Fibroblast of lung (primary cell): ENCODE measurements at places on chromosomes 2 and 18. TPM values are rescaled to one million over a fixed set of nuclear protein-coding genes. Genes with fewer than 3 reads are reported as not detected.
A peak's percentile ranks its signal among the peaks of the same experiment; 100 is the strongest.

DNA sequence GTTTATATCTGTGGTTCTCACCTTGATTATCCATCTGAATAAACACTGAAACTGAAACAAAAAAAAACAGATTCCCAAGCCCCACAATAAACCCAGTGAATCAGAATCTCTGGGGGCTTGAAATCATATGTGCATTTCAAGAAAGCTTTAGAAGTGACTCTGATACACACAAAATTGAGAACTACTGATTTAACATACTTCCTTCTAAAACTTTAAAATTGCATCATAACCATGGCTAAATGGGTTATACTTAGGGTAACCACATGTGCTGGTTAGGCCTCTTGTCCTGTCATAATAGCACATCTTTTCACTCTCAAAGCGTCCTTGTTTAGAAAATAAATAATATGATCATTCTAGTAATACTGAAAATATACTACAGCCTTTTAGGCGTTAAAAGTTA is 100.9 kb downstream of the ATAD2B start:
- no peak overlapping the region for H3K4me3 ChIP-seq
- DNase-seq, result no peak
- no peak overlapping the region for H3K27ac ChIP-seq
- H3K27me3 ChIP-seq, result no peaks in the 10 kb centered on the region
- H3K36me3 ChIP-seq, result no peaks in the 10 kb centered on the region

GRCh38 chr2:98502556-98503335 is 58.1 kb downstream of the INPP4A start:
- peaks cover 2% of the 10 kb centered on the region for H3K36me3 ChIP-seq
- no peaks in the 10 kb centered on the region for H3K4me1 ChIP-seq
- no peaks in the 10 kb centered on the region for H3K27me3 ChIP-seq
- H3K4me3 ChIP-seq, result no peak overlapping the region
- H3K27ac ChIP-seq, result no peak overlapping the region
- no peak for DNase-seq

- DNase-seq, result no peak
- no peaks in the 10 kb centered on the region for H3K27me3 ChIP-seq
- no peak overlapping the region for H3K27ac ChIP-seq
- H3K36me3 ChIP-seq, result no peaks in the 10 kb centered on the region
- H3K4me3 ChIP-seq, result no peak overlapping the region
- no peaks in the 10 kb centered on the region for H3K4me1 ChIP-seq
These were observed 119.0 kb downstream of the TRIB2 start for GRCh38 chr2:12835733-12836132.

GRCh38 chr2:138782383-138782782 is 2.2 kb upstream of the NXPH2 start:
- H3K27me3 ChIP-seq, result peaks cover 35% of the 10 kb centered on the region
- DNase-seq, result no peak
- H3K4me3 ChIP-seq, result no peak overlapping the region
- no peak overlapping the region for H3K27ac ChIP-seq
- no peaks in the 10 kb centered on the region for H3K36me3 ChIP-seq

- H3K27me3 ChIP-seq, result no peaks in the 10 kb centered on the region
- no peaks in the 10 kb centered on the region for H3K4me1 ChIP-seq
- H3K36me3 ChIP-seq, result no peaks in the 10 kb centered on the region
- DNase-seq, result no peak
These were observed 470.0 kb upstream of the GCFC2 start for GRCh38 chr2:76180676-76181075.

- H3K4me3 ChIP-seq, result no peak overlapping the region
- no peak overlapping the region for H3K27ac ChIP-seq
- DNase-seq, result no peak
These were observed 101.1 kb downstream of the LDLRAD4 start for GRCh38 chr18:13319629-13320028.

DNA sequence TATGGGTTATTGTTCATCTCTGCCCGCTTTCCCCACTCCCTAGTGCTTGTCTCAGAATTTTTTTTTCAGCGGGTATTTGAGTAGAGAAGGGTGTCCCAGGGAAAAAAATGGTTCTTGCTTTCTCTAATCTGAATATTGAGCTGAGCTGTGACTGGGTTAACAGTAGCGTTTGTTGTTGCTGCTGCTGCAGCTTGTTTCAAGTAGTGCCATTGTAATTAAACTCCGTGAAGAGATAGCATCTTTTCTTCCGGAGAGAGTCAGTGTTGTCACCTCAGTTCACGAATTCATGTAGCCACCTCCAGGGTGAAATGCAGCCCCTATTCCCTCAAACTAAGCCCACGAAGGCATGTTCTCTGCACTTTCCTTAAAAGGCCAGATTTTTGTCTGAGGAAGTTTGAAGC is 1.5 kb upstream of the AAK1 start:
- peaks cover 6% of the 10 kb centered on the region for H3K4me1 ChIP-seq
- H3K4me3 ChIP-seq, result peak overlapping the region; percentile 94
- H3K27ac ChIP-seq, result no peak overlapping the region
- DNase-seq, result no peak

- DNase-seq, result no peak
- H3K27me3 ChIP-seq, result no peaks in the 10 kb centered on the region
- peaks cover 4% of the 10 kb centered on the region for H3K4me1 ChIP-seq
- no peaks in the 10 kb centered on the region for H3K36me3 ChIP-seq
- no peak overlapping the region for H3K4me3 ChIP-seq
- no peak overlapping the region for H3K27ac ChIP-seq
These were observed 5.1 kb upstream of the EML4 start for GRCh38 chr2:42164046-42164445.

DNA sequence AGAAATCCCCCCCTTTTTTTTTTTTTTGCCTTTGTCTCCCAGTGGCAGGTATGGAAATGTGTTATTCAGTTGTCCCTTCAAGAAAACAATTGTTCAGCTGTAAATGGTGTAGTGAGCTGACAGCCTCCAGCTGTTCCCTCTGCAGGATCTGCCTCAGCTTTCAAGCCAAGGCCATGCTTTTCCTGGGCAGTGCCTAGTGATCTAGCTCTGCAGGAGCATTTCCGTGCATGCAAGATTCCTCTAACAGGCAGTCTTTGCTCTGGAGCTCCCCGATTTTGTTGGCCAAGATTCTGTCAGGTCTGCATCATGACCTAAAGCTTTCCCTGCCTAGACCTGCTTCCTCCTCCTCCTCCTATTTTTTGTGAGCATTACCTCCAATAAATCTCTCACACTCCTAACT is 300.7 kb upstream of the UBE2E3 start:
- no peak for DNase-seq
- H3K27me3 ChIP-seq, result no peaks in the 10 kb centered on the region
- H3K4me3 ChIP-seq, result no peak overlapping the region
- no peak overlapping the region for H3K27ac ChIP-seq
- no peaks in the 10 kb centered on the region for H3K4me1 ChIP-seq

GRCh38 chr18:60259052-60259681 is 113.4 kb downstream of the MC4R start:
- no peaks in the 10 kb centered on the region for H3K27me3 ChIP-seq
- H3K4me1 ChIP-seq, result no peaks in the 10 kb centered on the region
- DNase-seq, result peak; percentile 9
- H3K36me3 ChIP-seq, result no peaks in the 10 kb centered on the region

DNA sequence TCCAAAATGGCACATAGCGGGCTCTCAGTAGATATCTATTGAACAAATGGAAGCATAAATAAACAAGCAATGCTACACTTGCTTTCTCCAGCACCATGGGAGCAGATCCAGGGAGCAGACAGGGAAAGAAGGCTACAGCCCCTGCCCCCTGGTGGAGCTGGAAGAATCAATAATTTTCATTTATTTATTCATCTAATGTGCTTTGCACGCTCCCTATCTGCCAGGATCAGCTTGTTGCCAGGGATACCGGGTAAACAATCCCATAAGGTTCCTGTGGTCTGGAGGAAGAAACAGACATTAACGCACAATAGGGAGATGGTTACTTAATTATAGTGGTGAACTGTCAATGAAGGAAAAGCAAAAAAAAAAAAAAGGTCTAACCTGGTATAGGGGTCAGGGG is 40.1 kb upstream of the CLASP1 start:
- H3K4me1 ChIP-seq, result no peaks in the 10 kb centered on the region
- no peak overlapping the region for H3K4me3 ChIP-seq
- no peak overlapping the region for H3K27ac ChIP-seq

GRCh38 chr2:8438476-8438875 is 243.4 kb upstream of the ID2 start:
- no peaks in the 10 kb centered on the region for H3K27me3 ChIP-seq
- no peaks in the 10 kb centered on the region for H3K36me3 ChIP-seq
- no peaks in the 10 kb centered on the region for H3K4me1 ChIP-seq
- H3K27ac ChIP-seq, result no peak overlapping the region

DNA sequence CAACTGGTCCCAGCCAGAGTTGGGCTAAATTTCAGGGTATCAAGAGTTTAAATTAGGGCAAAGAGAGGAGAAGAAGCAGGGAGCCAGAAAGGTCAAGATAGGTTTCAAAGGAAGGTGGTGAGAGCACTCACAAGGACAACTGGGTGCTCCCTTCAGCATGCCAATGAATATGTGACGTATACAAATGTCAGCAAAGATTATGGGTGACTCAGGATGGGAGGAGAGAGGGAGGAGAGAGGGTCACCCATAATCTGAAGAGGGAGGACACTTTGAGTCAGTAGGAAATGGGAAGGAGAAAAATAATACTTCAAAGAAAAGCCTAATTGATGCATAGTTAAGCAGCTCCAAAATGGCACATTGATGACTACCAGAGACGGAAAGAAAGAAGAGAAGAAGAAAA is 53.1 kb upstream of the ABCA12 start:
- no peaks in the 10 kb centered on the region for H3K27me3 ChIP-seq
- H3K4me1 ChIP-seq, result no peaks in the 10 kb centered on the region
- no peak overlapping the region for H3K27ac ChIP-seq

- no peak overlapping the region for H3K27ac ChIP-seq
- no peaks in the 10 kb centered on the region for H3K27me3 ChIP-seq
- DNase-seq, result no peak
- H3K4me1 ChIP-seq, result peaks cover 2% of the 10 kb centered on the region
- H3K36me3 ChIP-seq, result no peaks in the 10 kb centered on the region
- no peak overlapping the region for H3K4me3 ChIP-seq
These were observed 270.8 kb upstream of the UBE2E3 start for GRCh38 chr2:180709392-180710145.

- H3K27me3 ChIP-seq, result no peaks in the 10 kb centered on the region
- no peaks in the 10 kb centered on the region for H3K36me3 ChIP-seq
- no peak overlapping the region for H3K4me3 ChIP-seq
These were observed 107.5 kb upstream of the TEX51 start for GRCh38 chr2:126790987-126791780.

GRCh38 chr2:56185101-56185581 is 1.4 kb downstream of the CCDC85A start:
- peak overlapping the region; percentile 38 for H3K4me3 ChIP-seq
- no peak overlapping the region for H3K27ac ChIP-seq
- DNase-seq, result no peak

DNA sequence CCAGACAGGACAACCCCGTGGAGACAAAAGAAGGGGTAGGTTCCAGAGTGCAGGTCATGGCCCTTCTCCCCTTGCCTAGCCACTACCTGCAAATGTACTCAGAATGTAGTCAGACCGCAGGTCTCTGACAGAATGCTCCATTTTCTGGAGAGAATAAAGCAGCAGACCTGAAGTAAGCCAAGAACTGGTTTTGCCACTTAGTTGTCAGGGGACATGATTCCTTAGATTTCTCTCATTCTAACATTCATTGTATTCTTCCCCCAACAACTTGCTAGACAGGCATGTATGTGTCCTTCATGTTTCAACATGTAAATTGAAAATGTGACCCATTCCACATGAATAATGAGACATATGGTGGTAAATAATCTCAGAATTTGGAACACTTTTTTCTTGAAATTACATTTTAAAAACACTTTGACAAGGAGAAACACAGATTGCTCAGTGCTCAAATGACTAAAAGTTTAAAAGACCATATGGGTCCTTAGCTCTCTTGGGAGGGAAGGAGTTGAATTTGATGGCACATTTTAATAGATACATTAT is 142.4 kb downstream of the CCBE1 start:
- no peak for DNase-seq
- peaks cover 11% of the 10 kb centered on the region for H3K4me1 ChIP-seq
- H3K27ac ChIP-seq, result no peak overlapping the region

DNA sequence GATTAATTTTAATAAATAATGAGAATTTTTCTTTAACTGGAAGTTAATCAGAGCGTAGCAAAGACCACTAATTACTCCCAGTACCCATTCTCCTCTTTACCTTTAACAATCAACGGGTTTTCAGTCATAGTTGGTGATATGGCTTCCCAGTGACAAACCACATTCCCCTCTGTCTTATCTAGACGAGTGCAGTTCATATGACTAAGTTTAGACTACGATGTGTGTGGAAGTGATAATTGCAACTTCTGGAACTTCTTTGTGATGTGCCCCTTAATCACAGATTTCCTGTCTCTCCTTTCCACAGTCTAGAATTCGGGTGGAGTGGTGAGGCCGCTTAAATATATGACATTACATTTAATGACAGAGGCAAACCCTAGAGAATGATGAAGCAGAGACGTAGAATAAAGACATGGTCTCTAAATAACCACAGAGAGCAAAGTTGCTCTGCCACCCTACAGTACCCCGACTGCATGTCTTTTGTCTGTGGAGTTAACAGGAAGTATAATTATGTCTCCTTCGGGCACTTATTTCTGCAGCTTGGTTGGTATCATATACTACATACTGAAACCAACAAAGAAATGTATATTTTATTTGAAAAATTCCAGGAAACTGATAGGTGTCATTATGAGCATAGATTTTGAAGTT is 693.3 kb upstream of the CDH7 start:
- no peaks in the 10 kb centered on the region for H3K27me3 ChIP-seq
- DNase-seq, result no peak
- H3K4me3 ChIP-seq, result no peak overlapping the region
- no peak overlapping the region for H3K27ac ChIP-seq
- no peaks in the 10 kb centered on the region for H3K36me3 ChIP-seq

DNA sequence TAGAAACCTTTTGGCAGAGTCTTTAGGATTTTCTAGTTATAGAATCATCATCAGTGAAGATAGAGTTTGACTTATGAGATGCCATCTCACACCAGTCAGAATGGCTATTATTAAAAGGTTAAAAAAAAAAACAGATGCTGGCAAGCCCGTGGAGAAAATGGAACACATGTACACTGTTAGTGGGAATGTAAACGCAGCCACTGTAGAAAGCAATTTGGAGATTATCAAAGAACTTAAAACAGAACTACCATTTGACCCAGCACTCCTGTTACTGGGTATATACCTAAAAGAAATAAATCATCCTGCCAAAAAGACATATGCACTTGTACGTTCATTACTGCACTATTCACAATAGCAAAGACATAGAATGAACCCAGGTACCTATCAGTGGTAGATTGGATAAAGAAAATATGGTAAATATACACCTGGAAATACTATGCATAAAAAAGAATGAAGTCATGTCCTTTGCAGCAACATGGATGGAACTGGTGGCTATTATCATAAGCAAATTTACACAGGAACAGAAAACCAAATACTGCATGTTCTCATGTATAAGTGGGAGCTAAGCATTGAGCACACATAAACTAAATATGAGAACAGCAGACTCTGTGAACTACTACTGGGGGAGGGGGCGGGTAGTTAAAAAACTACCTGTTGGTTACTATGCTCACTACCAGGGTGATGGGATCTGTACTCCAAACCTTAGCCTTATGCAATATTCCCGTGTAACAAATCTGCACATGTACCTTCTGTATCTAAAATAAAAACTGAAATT is 279.0 kb downstream of the KIAA1328 start:
- no peak overlapping the region for H3K27ac ChIP-seq
- H3K4me3 ChIP-seq, result no peak overlapping the region
- H3K36me3 ChIP-seq, result no peaks in the 10 kb centered on the region
- no peaks in the 10 kb centered on the region for H3K27me3 ChIP-seq

Gene MEIS1
- total RNA-seq, result 119 and 139 TPM in 2 replicates

Gene UGT1A8
- not detected in 2 replicates for total RNA-seq

Gene KYNU
- 1.5 and 4.6 TPM in 2 replicates for total RNA-seq

Gene UGT1A5
- total RNA-seq, result not detected in 2 replicates

Gene LONRF2
- total RNA-seq, result under 0.01 TPM in 2 replicates

Gene TMEM163
- total RNA-seq, result under 0.01 TPM in 1 of 2 replicates, not detected in the other

Gene ITPRID2
- 117 and 179 TPM in 2 replicates for total RNA-seq
